ENCODE measurements at places on chromosomes 7 and 10. TPM values are rescaled to one million over a fixed set of nuclear protein-coding genes. Genes with fewer than 3 reads are reported as not detected.

Gene ABCA13
- total RNA-seq: not detected

- no peak for DNase-seq
These were observed 5.0 kb downstream of the GPER1 start for GRCh38 chr7:1092806-1093501.

DNA sequence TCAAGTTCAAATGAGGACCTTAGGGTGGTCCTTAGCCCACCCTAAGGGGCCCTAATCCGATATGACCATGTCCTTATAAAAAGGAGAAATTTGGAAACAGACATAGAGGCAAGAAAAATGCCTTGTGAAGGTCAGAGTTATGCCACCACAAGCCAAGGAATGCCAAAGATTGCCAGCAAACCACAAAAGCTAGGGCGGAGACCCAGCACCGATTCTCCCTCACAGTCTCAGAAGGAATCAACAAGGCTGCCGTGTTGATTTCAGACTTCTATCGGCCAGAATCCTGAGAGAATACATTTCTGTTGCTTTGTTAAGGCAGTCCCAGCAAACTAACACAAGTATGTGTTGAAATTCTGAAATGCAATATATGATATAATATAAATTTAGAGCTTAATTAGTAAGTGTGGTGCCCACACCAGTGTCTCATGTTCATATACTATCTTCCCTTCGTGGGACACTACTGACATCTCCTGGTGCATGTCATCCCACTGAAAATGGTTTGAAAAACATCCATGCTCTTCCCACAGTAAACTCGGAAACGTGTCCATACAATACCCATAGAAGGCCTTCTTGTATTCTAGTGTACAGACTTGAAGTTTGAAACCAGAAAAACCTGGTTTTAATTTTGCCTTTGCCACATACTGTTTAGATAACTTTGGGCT is 349.0 kb downstream of the TNS3 start:
- DNase-seq: no peak

- no peak for DNase-seq
These were observed 1.8 kb downstream of the GNG11 start for GRCh38 chr7:93923296-93923695.

- DNase-seq: no peak
These were observed 115.7 kb upstream of the GDF10 start for GRCh38 chr10:47184273-47184672.

All from Right ventricle myocardium inferior (tissue), 1 donor.